AG09309 (cell line): ENCODE measurements at places on chromosomes 2 and 18.

DNA sequence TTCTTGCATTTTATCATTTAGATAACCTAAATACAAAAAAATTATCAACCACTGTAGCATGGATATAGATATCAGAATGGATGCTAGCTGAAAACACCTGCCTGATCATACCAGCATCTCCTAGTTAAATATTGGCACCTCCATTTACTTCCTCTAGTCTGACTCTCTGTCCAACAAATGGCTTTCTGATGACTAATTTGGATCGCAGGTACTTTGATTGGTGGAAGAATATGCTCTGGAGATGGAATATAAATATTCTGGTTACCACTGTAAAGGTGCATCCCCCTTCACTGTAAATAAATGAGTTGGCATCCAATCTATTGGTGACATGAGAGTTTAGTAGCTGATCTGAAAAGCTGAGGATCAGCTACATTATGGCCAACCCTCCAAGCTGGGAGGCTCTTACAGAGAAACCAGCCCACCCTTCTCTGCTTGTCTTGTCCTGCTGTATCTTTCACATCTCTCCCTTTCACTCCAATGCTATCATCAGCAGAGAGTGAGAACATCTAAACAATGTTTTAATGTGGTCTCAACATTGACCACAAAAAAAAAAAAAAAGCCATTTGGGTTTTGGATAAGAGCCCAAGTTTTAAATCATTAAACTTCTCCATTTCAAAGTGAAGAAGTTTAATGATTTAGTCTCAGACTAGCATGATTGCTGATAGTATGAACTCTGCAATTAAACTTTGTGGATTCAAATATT, 90.5 kb downstream of the PMAIP1 start:
- no peak for DNase-seq

DNA sequence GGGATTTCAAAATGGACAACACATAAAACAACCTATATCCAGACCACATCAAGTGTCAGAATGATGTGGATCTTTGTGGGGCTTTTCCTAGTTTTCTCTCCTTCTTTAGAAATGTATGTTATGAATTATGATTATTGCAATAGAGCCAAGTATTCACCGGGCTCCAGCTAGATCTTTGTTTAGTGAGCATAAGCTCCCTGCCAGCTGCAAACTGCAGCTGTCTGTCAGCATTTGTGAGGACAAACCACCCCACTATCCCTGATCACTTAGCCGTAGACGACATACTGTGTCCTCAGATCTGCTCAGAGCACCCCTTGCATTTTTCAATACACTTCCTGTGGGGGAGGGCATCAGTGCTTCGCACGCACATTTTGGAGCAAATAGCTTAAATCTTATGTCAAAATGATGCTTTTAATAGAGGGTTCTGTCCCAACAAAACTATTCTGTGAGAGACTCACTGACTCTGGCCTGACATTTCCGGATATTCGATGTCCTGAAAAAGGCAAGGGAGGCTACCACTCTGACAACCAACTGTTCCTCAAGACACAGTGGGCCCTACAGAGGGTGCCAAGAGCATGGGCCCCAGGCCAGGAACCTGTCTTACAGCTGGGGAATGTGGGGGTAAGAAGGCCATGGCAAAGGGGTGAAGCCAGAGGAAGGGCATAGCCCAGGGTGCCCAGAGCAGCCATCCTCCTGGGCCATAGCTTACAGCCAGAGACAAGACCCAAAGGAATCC, 346.0 kb downstream of the ARHGAP15 start:
- DNase-seq: no peak

DNA sequence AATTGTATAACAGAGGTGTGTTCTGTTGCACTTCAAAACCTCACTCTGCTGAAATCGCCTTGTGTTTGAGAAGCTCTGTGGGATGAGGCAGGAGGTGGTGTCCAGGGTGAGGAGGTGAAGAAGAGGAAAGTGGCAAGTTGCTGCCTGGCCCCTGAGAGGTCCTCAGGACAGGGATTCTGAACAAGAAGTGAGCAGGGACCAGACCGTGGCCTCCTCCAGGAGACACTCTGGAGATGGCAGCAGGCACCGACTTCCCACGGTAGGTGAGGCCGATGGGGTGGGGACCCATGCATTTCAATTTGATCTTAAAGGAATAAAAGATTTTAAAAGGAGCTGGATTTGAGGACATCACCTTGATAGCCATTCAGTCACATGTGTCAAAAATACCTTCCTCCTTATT, 37.5 kb upstream of the LAMA1 start:
- DNase-seq: no peak

- no peak for DNase-seq
These were observed 22.8 kb downstream of the CEP68 start for GRCh38 chr2:65079017-65079416.

- DNase-seq: no peak
These were observed 11.0 kb upstream of the UBE2F start for GRCh38 chr2:237955640-237956401.
